Caco-2 (cell line): ENCODE measurements at places on chromosomes 7 and 10. TPM values are rescaled to one million over a fixed set of nuclear protein-coding genes. Genes with fewer than 3 reads are reported as not detected.

GRCh38 chr10:43198682-43199005 lies 60.4 kb downstream of the CSGALNACT2 start:
- no peaks in the 10 kb centered on the region for H3K27me3 ChIP-seq
- H3K4me1 ChIP-seq = no peaks in the 10 kb centered on the region
- no peak for DNase-seq
- no peaks in the 10 kb centered on the region for H3K36me3 ChIP-seq

DNA sequence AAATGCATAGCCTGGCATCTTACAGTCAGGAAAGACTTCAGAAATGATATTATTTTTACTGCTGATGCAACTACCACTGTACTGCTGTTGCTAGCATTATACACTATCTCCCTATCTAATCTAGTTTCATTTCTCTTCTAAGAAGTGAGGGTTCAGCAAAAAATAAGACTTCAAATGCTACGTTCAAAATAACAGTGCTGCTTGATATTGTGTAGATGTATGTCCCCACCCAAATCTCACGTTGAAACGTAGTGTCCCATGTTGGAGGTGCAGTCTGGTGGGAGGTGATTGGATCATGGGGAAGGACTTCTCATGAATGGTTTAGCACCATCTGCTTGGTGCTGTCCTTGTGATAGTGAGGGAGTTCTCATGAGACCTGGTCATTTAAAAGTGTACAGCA lies 129.4 kb downstream of the ANK3 start:
- no peak overlapping the region for H3K4me3 ChIP-seq
- no peaks in the 10 kb centered on the region for H3K36me3 ChIP-seq
- 0 out of 2 replicates have a peak, but pooled peaks cover 5% of the 10 kb centered on the region for H3K4me1 ChIP-seq
- H3K27me3 ChIP-seq = no peaks in the 10 kb centered on the region
- H3K27ac ChIP-seq = no peak overlapping the region

DNA sequence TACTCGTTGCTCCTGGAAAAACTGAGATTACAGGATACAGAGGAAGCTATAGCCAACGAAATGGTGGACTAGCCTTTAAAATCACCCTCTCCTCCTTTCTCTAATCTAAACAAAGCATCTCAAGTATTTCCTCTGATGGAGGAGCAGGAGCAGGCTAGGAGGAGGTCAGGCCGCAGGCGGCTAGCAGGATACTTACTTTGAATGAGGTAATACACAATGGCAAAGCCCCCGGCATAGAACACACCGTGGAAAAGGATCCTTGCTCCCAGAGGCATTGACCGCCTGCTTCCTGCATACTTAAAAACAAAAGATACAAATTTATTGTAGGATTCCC lies 64.4 kb downstream of the STK17A start:
- no peaks in the 10 kb centered on the region for H3K4me1 ChIP-seq
- no peak for DNase-seq
- H3K27me3 ChIP-seq = no peaks in the 10 kb centered on the region
- H3K27ac ChIP-seq = no peak overlapping the region
- H3K36me3 ChIP-seq = peaks cover 2% of the 10 kb centered on the region

DNA sequence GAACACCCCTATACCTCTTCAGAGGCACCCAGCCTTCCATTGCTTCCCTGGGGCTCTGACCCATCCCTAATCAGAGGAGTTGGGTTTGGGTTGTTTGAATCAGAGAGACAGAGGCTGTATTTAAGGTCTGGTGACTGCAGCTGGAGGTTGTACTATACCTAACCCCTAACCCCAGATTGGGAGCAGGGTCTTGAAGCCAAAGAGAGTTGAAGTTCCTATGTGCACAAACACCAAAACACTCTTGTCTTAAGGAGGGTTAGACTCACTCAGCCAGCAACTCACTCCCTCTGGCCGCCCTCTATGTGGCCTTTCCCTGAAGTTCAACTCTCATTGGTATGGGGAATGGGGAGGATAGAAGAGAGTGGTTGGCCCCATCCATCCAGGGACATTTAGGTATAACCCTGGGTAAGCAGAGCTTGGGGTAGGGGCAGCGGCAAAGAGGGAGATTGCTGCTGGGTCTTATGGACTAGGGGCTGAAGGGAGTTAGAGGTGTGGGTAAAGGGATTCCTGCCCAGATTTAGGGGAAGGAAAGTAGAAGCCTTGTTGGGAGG lies 80.0 kb downstream of the PAX2 start:
- no peak for DNase-seq
- peaks cover 10% of the 10 kb centered on the region; the same call in 1 of the 2 replicates for H3K4me1 ChIP-seq
- H3K27me3 ChIP-seq = peaks cover 5% of the 10 kb centered on the region; the same call in 1 of the 2 replicates
- H3K36me3 ChIP-seq = no peaks in the 10 kb centered on the region
- no peak overlapping the region for H3K27ac ChIP-seq

WDFY4 gene
- total RNA-seq = not detected in 2 replicates

DNA sequence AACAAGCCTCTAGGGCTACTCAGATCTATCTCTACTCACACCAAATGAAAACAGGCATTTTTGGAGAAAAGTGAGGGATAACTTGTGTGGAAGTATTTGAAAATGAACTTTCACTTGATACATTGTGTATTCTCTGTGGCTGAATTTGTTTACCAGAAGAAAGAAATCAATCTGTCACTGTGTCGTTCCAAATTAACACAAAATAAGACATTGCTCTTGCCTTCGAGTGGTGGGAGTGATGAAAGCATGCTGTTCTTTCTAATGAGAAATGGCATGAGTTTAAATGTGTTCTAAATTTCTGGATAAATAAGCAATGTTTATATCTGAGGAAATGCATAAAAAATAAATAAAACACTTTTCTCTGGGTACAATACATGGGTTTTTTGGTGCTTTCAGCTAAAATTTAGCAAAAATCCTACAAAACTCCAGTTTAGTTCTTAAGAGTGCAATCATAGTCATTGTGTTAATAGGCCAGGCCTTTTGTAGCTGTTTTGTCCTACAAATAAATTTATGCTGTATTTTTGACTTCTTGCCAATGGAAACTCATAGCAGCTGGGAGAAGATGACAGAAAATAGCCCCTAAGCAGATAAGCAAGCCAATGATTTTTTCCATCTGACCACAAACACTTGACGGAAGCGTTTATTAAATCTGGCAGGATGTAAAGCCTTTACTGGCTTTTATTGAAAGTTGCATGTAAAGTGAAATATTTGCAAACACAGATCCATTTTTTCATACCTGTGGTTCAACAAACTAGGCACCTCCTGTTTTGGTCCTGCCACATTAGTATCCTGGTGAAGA lies 1064.1 kb upstream of the GHITM start:
- H3K4me3 ChIP-seq = no peak overlapping the region
- H3K36me3 ChIP-seq = no peaks in the 10 kb centered on the region
- H3K27me3 ChIP-seq = no peaks in the 10 kb centered on the region
- H3K4me1 ChIP-seq = peaks cover 6% of the 10 kb centered on the region; the same call in 1 of the 2 replicates
- DNase-seq = no peak
- H3K27ac ChIP-seq = no peak overlapping the region

GRCh38 chr10:103181244-103181643 lies 11.8 kb downstream of the NT5C2 start:
- peaks cover 13% of the 10 kb centered on the region for H3K4me1 ChIP-seq
- H3K27ac ChIP-seq = no peak overlapping the region
- H3K27me3 ChIP-seq = no peaks in the 10 kb centered on the region
- H3K4me3 ChIP-seq = no peak overlapping the region
- no peak for DNase-seq

DNA sequence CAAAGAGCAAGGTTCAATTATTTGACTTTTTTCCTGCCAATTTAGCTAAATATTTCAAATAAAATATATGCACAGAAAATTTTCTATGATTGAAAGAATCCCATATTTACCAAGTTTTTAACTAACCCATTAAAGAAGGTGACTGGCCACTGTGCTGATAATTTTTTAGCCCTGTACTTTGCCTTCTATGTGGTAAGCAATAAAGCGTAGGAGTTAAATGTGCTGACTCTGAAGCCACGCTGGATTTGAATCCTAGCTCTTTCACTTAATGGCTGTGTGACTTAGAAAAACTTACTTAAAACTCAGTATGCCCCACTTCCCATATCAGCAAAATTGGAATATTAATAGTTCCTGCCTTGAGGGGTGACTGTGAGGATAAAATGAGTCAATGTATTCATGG lies 82.1 kb downstream of the NEUROD6 start:
- no peak for DNase-seq
- H3K36me3 ChIP-seq = no peaks in the 10 kb centered on the region
- no peaks in the 10 kb centered on the region for H3K4me1 ChIP-seq
- H3K27ac ChIP-seq = no peak overlapping the region
- H3K27me3 ChIP-seq = no peaks in the 10 kb centered on the region
